Neural crest cell (in vitro differentiated cells): ENCODE measurements at places on chromosomes 6 and 20.

DNA sequence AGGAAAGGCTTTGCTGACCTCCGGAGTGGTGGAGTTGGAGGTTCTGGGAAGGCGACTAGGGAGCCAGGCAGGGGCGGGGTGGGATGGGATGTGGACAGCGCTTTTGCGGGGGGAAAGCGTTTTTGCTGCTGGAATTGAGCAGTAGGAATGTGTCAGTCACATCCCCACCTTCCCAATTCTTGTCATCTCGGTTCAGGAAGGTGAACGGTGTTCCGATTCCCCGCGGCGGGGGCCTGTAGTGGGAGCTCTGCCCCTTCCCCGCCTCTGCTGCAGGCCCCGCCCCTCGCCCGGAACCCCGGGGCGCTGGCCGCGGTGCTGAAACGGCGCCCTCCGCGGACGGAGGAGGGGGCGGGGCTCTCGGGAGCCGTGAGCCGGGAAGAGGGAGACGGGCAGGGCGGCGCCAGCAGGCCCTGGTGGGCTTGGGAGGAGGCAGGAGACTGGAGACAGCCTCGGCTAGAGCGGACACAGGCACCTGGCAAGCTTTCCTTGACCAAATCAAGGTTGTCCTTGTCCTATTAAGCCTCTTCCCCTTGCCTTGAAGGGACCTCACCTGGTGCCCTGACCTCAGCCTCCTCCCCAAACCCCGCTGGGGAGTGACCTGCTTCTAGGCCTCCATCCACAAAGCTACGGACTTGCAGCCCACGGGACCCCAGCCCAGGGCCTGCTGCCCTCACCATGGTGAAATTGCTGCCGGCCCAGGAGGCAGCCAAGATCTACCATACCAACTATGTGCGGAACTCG lies at the start of gene LHFPL5:
LHFPL5 (plus strand) TSS at position 357 of the 741 bp plus-strand sequence; CDS start at position 676, 319 bp downstream.
- DNase-seq = peak; percentile 72

- DNase-seq = no peak
Measured at GRCh38 chr6:33984466-33985312, 161.2 kb downstream of the GRM4 start.

GRCh38 chr6:357261-357790 lies 34.2 kb upstream of the IRF4 start:
- no peak for DNase-seq

GRCh38 chr6:38638941-38639497 lies 710 bp downstream of the BTBD9 start:
- DNase-seq = no peak

DNA sequence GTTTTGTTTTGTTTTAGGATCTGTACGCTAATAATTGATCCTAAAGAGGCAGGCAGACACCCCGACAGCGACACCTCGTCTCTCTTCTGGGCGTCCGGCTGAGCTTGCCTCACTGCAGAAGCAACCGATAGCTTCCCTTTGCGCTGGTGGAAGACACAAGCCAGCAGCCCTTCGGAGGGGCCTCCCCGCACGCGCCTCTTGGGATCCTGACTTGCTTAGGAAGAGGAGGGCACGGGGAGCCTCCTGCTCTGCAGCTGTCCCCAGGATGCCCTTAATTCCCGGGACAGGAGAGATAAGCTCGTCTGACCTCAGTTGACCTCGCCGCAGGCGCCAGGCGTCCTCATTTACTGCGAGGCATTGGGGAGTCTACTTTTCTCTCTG lies 94.0 kb downstream of the CD83 start:
- no peak for DNase-seq

- DNase-seq = no peak
Measured at GRCh38 chr6:85464722-85465150, 14.9 kb downstream of the NT5E start.

DNA sequence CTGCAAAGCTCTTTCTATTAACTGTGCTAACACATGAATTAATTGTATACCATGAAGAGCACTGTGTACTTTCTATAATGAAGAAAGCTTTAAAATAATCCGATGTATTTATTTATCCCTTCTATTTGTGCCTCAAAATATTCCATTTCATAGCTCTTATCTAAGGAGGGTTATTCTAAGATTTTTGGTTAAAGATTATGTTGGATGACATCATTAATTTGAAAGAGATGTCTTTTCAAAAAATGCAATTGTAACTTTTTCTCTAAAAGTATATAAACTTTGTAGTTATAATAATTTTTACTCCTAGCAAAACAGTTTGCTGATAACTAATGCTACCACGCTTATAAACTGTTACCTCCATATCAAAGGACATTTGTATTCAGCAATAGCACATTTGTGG lies 192.4 kb upstream of the HSF2 start:
- no peak for DNase-seq

GRCh38 chr20:18005170-18005989 lies 36.6 kb downstream of the MGME1 start:
- DNase-seq = no peak

GRCh38 chr6:44514576-44515193 lies 127.2 kb downstream of the CDC5L start:
- DNase-seq = no peak

GRCh38 chr6:131469130-131469529 lies 103.9 kb upstream of the ARG1 start:
- DNase-seq = no peak

- DNase-seq = no peak
Measured at GRCh38 chr20:17457079-17457478, 74.1 kb downstream of the BFSP1 start.

- no peak for DNase-seq
Measured at GRCh38 chr6:140490081-140490480, 1115.6 kb upstream of the CITED2 start.

- DNase-seq = no peak
Measured at GRCh38 chr6:108435391-108435790, 125.3 kb upstream of the FOXO3 start.

DNA sequence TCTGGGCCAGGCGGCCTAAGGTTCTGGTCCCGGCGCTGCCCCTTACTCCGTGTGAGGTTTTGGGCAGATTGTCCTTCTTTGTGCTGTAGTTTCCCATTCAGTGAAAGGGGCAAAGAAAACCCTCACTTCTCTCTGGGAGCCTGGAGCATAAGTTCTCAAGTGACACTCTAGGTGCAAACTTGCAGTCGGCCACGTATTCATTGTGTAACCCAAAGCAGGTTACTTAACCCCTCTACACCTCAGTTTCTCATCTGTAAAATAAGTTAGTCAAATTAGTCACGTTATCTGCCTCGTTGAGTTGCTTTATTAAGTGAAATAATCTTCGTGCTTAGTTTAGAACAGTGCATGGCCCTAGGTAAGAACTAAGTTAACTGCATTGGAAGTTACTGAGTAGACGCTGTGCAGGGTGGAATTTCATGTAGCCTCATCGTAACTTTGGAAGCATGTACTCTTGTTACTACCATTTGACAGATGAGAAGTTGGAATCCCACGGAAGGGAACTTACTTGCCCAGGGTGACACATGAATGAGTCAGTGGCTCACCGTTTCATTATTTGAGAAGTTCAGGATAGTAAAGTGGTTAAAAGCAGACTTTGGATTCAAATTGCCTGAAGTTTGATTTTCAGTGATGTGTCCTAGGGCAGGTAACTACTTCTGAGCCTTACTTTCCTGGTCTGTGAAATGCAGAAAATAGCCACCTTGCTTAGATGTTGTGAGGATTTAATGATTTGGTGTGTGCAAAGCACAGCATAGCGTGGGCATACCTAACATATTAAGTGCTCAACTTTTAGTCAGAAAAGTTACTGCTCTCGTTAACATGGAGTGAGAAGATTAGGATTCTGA lies 556 bp upstream of the MROH8 start:
- no peak for DNase-seq

GRCh38 chr6:159577564-159577963 lies 115.5 kb downstream of the SOD2 start:
- no peak for DNase-seq

GRCh38 chr6:122726649-122727048 lies 52.9 kb upstream of the FABP7 start:
- no peak for DNase-seq

GRCh38 chr6:158475344-158476302 lies 84.3 kb upstream of the TMEM181 start:
- no peak for DNase-seq

DNA sequence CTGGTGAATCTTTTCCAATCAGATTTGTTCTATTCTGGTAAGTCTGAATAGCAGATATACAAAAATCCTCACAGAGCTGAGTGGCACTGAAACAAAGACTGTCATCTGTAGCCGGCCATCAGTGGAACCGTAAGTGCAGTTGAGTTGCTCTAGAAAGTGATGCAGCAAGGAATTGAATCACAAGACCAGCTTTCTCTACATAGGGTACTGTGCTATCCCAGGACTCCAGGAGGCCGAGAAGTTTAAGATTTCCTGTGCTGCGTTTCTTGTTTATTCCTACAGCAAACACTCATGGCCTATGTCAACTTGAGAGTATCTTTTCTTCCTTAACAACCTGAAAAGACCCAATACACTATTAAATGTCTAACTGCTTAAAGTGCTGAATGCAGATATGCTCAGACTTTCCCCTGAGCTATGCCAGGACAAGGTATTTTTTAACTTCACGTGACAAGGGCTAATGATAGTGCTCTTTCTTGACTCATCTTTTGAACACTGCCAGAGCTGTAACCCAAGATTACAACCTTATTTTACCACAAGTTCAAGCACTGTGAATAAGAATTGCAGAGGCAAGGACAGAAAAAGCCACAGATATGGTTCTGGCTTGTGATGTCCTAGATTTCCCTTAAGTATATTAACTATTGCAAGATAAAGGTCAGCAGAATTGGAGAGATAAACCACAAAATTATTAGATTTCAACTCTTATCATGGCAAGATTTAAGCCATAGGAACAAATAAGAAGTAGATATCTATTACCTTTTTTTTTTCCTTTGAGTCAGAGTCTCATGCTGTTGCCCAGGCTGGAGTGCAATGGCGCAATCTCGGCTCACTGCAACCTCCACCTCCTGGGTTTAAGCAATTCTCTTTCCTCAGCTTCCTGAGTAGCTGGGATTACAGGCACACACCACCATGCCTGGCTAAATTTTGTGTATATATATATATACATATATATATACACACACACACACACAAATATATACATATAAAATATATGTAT lies 71.6 kb downstream of the GJA1 start:
- DNase-seq = no peak

GRCh38 chr20:23630392-23630849 lies 7.3 kb downstream of the CST3 start:
- no peak for DNase-seq

GRCh38 chr20:19631410-19631809 lies 126.6 kb upstream of the RIN2 start:
- no peak for DNase-seq

GRCh38 chr6:27672113-27672799 lies 199.4 kb upstream of the ZNF184 start:
- no peak for DNase-seq

- no peak for DNase-seq
Measured at GRCh38 chr20:845941-846893, 12.7 kb downstream of the FAM110A start.

DNA sequence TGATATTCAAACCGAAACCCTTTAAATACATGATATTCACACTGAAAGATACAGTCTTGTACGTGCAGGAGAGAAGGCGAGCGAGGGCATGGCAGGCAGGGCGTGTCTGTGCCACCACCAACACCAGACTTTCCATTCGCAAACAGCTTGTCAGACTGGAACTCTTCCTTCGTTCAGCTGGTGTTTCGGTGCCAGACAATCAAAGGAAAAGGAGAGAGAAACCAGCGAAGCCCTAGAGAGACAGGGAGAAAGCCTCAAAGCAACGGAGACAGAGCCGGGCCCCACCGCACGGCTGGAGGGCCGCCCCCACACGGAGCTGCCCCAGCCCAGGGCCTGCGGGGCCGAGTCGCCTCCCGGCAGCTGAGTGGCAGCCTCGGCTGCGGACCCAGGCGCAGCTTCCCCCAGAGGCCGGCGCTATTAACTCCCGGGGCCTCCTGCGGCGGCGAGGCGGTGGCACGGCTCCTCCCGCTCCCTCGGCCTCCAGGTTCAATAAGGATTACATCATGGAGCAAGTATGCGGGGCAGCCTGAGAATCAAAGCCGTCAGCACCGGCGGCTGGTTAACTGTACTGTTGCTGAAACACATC lies 32.1 kb upstream of the NR2E1 start:
- DNase-seq = peak; percentile 63

DNA sequence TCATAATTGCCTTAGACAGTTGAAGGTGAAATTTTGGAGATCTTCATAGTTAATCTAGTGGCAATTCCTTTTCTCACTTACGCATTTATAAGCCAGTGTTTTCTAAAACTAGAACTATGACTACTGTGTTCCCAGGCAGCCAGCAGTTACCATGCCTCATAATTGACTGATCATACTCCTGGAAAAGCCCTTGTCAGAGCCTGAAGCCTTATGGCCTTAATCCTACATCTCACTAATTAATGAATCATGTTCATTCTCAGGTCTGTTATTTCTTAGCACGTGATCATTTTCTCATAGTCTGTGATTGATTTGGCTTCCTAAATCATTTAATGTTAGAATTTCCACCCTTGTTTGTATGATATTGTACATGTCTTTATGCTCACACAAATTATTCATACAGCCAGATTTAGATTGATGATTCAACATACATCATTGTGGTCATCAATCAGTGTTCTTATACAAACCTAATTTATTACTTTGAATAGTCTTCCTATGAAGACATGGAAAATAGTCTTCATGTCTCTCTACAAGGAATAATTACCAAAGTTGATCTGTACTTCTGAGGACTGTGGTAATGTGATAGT lies 132.6 kb upstream of the ASCC3 start:
- no peak for DNase-seq

GRCh38 chr20:1309439-1309847 lies 19.5 kb downstream of the SDCBP2 start:
- DNase-seq = no peak

DNA sequence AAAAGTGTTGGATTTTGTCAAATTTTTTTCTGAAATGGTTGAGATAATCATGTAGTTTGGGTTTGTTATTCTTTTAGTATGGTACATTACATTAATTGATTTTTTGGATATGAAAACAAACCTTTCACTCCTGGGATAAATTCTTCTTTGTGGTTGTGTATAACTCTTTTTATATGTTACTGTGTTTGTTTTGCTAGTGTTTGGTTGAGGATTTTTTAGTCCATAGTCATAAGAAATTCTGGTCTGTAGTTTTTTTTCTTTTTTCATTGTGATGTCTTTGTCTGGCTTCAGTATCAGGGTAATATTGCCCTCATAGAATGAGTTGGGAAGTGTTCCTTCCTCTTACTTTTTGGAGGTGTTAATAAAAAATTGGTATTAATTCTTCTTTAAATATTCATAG lies 122.2 kb upstream of the ATXN1 start:
- DNase-seq = no peak

DNA sequence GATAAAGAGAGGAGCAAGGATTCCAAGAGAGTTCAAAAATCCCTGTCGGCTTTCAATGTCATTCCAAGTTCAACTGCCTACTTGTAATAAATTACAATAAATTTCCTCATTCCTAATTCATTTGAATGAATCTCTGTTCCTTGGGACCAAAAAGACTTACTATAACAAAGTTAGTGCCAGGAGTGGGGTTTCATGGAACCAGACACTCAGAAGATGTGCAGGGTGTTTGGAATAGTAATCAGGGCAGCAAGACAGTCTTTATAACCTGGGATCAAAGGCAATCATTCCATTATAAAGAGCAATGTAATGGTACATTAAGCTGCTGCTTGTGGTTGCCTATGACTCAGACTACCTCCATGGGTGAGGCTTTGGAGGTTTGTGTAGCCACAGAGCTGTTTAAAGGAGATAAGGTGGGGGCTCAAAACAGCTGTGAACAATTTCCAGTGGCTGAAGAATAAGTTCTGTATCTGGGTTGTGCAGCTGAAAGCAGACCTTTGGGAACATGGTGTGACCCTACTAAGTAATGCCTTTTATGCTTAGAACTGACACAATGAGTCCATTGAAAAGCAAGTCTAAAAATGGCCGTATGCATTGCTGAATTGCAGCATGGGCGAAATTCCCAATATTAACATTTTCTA lies 159.9 kb downstream of the LINC00237 start:
- no peak for DNase-seq
